Thoracic aorta (tissue), 2 donors: ENCODE measurements at places on chromosomes 11 and 22.

DNA sequence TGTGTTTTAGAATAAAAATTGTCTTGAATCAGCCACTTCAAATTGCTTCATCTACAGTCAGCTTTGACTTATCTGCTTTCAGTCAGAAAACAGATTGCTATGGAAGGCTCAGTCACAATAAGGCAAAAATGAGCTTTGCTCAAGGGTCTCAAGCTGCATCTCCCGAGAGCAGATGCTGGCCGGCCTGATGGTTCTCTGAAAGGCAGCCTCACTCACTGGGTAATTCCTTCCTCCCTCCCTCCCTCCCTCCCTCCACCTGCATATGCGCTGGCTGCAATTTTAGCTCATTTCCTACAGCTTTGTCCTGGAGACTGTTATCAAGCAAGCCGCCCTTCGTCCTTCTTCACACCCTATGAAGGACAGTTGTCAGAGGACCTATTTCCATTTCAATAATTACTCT is 1.6 kb upstream of the IZUMO1R start:
- no peaks in the 10 kb centered on the region for H3K27me3 ChIP-seq
- H3K4me1 ChIP-seq: peaks cover 12% of the 10 kb centered on the region
- H3K36me3 ChIP-seq: no peaks in the 10 kb centered on the region

DNA sequence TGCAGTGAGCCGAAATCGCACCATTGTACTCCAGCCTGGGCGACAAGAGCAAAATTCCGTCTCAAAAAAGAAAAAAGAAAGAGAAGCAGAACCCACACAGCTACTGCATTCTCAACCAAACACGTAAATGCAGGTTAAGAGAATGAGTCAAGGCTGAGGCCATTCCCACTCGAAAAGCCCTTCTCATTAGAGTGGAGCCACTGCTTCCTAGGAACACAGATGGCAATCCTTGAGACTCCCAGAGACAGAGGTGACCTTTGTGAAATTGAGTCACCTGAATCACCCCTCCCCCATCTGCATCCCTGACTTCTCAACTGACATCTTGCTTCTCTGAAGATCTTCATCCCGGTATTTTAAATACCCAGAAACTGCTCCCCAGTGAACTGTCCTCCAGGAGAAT is 8.2 kb downstream of the PACSIN2 start:
- no peak overlapping the region for H3K4me3 ChIP-seq
- peaks cover 34% of the 10 kb centered on the region for H3K4me1 ChIP-seq

DNA sequence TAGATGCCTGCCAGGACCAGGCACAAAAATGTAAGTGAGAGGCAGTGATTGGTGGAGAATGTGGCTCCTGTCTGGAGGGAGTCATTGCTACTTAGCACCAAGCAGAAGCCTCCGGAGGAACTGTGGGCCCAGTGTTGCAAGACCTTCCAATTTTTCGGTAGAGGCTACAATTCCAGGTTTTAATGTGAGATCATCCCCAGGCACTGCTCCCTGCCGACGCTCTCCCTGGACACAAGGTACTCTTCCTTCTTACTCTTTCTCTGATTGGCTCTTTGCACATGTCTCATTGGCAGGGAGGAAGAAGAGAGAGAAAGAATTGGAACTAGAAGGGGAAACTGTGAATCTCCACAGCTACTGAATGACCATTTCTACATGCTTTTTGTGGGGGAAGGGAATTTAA is 53.7 kb upstream of the EP300 start:
- no peak overlapping the region for H3K4me3 ChIP-seq
- H3K4me1 ChIP-seq: no peaks in the 10 kb centered on the region
- H3K27me3 ChIP-seq: no peaks in the 10 kb centered on the region
- H3K27ac ChIP-seq: no peak overlapping the region
- no peak for DNase-seq
- H3K36me3 ChIP-seq: no peaks in the 10 kb centered on the region

DNA sequence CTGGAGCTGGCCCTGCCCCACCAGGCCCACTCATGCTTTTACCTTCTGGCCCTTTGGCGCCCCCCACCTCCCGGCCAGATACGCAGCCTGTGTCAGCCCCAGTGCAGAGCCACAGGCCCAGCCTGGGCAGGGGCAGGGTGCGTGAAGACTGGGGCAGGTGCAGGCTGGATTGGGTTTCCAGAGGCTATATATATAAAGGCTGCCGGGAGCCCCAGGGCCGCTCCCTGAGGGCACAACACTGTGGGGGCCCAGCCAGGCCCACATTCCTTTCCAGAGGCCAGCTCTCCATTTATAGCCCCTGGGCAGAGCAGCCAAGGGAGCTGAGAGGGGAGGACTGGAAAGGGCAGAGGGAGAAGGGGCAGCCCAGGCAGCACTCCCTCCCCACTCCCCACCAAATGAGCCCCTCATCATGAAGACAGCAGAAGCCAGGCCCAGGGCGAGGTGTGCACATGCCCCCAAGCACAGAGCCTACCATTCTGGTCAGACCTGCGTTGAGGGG is 5.0 kb upstream of the MYOD1 start:
- no peaks in the 10 kb centered on the region for H3K27me3 ChIP-seq
- H3K27ac ChIP-seq: no peak overlapping the region
- DNase-seq: no peak
- H3K4me3 ChIP-seq: no peak overlapping the region
- no peaks in the 10 kb centered on the region for H3K4me1 ChIP-seq

- no peaks in the 10 kb centered on the region for H3K4me1 ChIP-seq
- H3K27me3 ChIP-seq: no peaks in the 10 kb centered on the region
- H3K4me3 ChIP-seq: no peak overlapping the region
- DNase-seq: no peak
These were observed 123.3 kb upstream of the THY1 start for GRCh38 chr11:119545978-119546915.

DNA sequence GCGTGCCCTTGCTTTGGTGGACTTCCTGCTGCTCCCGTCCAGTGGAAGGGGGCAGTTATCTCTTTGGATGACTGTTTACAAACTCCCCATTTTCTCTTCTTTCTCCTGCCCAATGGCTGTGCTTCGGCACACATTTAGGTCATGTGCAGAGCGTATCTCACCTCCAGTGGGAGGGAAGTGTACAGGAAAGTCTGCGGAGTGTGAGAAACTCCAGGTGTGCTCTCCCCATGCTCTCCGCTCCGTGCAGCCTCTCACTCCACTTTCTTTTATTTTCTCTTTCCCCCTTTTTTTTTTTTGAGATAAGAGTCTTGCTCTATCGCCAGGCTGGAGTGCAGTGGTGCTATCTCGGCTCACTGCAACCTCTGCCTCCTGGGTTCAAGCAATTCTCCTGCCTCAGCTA is 11.9 kb upstream of the TEF start:
- peaks cover 33% of the 10 kb centered on the region for H3K4me1 ChIP-seq
- DNase-seq: no peak
- no peak overlapping the region for H3K4me3 ChIP-seq

- H3K27ac ChIP-seq: no peak overlapping the region
- no peak overlapping the region for H3K4me3 ChIP-seq
- H3K36me3 ChIP-seq: peaks cover 53% of the 10 kb centered on the region
- no peaks in the 10 kb centered on the region for H3K27me3 ChIP-seq
- DNase-seq: no peak
- H3K4me1 ChIP-seq: no peaks in the 10 kb centered on the region
These were observed 41.6 kb downstream of the F2 start for GRCh38 chr11:46760429-46761128.
